BJ (cell line): ENCODE measurements at places on chromosomes 6 and 20.

- DNase-seq: no peak
Measured at GRCh38 chr6:107870381-107870780, 46.3 kb upstream of the SCML4 start.

DNA sequence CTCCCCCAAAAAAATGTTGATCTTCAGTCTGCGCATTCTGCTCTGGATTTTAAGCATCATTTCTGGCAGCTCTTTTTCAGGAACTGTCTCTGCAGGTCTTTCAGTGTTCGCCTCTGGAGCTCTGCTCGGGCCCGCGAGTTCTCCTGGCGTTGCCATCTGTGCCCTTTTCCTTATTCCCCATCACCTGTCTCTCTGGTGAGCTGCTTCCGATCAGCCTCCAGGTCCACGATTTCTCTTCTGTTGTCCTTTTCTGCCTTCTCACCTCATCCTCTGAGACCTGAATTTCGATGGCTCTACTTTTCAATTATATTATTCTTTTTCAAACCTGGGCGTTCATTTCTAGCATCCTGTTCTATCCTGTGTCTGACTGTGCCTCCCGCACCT, 590 bp upstream of the MAP1LC3A start:
- DNase-seq: no peak

- DNase-seq: no peak
Measured at GRCh38 chr6:134610411-134610810, 292.5 kb upstream of the SGK1 start.

- no peak for DNase-seq
Measured at GRCh38 chr20:21640556-21640955, 64.9 kb upstream of the PAX1 start.

- DNase-seq: peak; percentile 63
Measured at GRCh38 chr6:151179321-151179720, 60.4 kb upstream of the AKAP12 start.

- DNase-seq: no peak
Measured at GRCh38 chr6:82971877-82972460, 93.7 kb downstream of the UBE3D start.

GRCh38 chr6:125983246-125983945, 2.9 kb upstream of the TRMT11 start:
- peak; percentile 62 for DNase-seq

GRCh38 chr6:47057830-47058540, 15.9 kb upstream of the ADGRF1 start:
- peak; percentile 30 for DNase-seq

DNA sequence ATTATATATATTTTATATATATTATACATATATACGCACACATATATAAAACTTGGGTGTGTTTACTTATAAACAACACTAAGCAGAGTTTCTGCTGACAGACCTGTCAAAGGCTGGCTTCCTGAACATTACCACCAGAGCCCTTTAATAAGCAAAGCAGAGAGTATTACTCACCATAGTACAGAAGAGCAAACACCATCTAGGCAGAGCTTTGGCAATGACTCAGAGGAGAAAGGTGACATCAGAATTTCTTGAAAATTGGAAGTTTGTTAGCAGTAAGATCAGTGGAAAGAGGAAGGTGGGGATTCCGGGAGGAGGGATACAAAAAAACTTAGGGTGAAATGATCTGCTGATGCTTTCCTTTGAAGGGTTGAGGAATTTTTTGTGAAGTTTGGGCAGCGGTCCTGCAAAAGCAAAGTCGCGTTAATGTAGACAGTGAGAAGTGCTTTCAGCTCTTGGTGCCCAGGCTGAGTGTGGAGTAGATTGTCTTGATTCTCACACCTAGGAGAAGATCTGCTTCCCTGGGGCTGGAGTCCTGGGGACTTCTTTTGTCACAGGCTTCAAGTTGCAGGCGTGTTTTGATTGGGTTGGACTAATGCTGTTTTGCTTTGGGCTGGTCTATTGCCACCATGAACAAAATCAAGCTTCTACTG, 109.6 kb upstream of the BACH2 start:
- no peak for DNase-seq

- no peak for DNase-seq
Measured at GRCh38 chr20:6838181-6838826, 70.8 kb downstream of the BMP2 start.

DNA sequence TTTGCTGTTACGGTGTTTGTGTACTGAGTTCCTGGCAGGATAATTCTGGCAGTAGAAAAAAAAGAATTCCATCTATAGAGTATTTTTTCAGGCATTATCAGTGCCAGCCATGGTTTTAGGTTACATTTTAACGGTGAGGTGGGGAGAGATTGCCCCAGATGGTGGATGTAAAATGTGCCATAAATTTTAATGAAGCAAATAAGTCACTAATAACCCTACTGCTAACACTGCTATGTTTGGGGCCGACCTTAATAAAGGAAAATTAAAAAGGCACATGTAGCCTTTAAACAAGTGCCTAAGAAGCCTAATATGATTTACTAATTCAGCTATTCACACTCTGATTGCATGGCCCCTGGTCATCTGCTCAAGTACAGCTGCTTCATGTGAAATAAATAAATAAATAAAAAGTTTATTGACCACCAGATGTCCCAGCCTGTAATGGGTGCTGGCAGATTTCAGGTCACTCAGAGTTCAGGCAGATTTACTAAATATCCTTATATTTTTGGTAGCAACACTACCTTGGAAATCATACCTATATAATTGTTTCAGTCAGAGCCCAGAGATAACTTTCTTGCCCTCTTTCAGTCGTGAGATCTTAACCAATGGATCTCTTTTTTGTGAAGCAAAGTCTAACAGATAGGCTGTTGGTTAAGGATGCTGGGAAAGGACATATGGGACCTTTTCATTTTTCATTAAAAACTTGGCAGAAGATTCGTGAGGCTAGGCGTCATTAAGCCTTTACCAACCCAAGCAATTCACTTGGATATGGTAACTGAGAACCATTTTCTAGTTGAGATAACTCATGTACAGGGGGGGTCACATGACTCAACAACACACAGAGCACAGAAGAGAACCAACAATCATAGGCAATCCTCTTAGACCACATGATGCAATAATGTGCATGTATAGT, 495.0 kb upstream of the NRSN1 start:
- no peak for DNase-seq

DNA sequence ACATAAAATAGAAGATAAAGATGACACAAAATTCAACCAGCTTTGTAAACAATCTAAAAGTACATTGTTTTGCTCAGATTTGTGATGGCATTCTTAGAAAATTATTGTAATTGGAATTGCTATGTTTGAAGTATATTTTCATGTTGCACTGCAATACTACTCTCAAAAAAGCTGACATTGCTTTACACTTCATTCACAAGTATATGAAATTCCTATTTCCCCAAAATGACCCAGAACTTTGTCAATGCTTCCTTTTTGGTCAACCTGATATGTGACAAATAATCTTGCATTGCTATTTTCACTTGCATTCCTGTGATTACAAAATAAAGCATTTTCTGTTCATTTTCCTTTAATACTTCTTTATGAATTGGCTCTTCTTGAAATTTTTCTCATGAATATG, 104.1 kb upstream of the BMP5 start:
- DNase-seq: no peak

GRCh38 chr20:20019123-20019522, 2.0 kb downstream of the NAA20 start:
- no peak for DNase-seq

- no peak for DNase-seq
Measured at GRCh38 chr6:20402092-20402341, 338 bp downstream of the E2F3 start.

DNA sequence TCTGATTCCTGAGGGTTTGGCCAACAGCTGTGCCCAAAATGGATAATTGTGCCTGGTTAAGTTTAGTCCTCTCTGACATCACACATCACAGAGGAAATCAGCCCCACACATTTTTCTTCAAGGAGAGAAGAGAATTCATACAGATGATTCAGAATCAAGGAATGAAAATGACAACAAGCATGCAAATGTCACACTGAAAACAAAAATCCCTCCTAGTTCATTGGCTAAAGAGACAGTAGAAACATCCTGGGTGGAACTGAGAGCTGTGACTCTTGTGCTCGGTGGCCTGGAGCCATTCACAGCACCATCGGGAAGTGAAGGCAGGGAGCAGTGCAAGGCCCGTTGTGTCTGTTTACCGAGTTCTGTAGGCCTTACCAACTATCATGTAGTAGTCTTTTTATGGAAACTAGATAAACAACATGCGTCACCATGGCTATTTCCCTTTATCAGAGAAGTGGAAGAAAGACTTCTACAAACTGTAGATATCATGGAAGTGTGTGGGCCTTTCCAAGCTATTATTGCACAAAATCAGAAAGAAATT, 81.7 kb upstream of the TENT5A start:
- peak; percentile 60 for DNase-seq

DNA sequence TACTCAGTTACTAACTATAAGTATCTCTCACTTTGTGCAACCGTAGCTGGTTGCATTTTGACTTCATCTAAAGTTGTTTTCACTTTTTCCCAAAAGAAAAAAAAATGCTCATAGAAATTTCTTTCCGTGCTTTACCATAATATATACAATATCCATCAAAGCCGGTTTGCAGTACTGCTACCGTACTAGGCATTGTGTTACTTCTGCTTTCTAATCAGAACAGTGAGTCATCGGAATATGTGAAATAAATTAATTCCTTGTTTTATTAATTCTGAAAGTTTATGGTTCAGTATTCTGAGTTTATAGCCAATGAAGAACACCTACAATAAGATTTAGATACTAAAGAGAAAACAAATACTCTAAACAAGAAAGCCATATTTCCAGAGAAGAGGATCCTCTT, 72.5 kb downstream of the TNFRSF21 start:
- DNase-seq: no peak

DNA sequence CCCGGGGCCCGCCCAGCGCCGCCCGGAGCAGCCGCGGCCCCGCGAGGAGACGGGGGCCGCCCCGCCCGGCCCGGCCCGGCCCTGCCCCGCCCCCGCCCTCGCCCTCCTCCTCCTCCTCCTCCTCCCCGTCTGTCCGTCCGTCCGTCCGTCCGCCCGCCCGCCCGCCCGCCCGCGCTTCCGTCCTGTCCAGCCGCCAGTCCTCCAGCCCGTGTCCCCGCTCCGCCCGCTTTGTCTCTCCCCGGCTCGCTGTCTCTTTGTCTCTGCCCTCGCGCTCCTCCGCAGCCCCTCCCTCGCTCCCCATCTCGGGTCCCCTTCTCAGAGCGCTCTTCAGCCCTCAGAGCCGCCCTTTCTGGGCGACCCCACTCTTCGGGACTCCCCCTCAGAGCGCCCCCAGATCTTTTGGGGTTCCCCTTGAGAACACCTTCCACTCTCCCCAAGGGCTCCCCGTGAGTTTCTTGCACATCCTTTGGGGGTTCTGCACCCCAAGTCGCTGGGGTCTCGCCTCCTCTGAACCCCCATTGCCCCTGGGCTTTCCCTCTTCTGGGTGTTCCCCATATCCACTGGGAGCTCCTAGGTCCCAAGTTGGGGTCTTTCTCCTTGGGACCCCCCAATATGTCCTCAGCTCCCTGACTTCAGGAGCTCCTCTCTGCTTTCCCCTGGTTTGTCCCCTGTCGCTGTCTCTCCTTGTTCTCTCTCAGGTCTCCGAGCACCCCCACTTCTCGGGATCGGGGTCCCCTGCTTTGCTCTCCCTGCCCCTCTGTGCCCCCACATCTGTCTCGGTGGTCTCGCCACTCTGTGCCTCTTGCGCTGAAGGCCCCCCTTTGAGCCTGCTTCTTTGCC, 79.5 kb upstream of the MYL9 start:
- no peak for DNase-seq

GRCh38 chr6:155313602-155314091, 637 bp downstream of the TFB1M start:
- DNase-seq: no peak

DNA sequence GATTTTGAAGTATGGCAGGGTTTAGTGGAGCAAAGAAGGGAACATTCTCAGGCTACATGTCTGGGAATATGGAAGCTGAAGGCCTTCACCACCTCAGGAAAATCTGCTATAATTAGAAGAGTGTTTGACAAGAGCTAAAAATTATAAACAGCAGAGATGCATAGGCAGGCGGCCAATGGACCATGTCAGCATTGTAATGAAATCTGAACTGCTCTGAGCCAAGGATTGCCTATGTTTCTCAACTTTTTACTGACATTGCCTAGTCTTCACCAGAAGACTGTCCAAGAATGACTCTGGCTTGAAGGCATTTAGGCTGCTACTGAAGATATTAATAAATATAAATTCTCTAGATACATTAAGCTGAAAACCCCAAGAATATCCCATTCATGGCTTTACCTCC, 84.1 kb downstream of the C6orf52 start:
- no peak for DNase-seq

GRCh38 chr6:85911067-85911466, 268.4 kb upstream of the SYNCRIP start:
- no peak for DNase-seq

GRCh38 chr20:59386809-59387208, 86.4 kb downstream of the EDN3 start:
- no peak for DNase-seq

DNA sequence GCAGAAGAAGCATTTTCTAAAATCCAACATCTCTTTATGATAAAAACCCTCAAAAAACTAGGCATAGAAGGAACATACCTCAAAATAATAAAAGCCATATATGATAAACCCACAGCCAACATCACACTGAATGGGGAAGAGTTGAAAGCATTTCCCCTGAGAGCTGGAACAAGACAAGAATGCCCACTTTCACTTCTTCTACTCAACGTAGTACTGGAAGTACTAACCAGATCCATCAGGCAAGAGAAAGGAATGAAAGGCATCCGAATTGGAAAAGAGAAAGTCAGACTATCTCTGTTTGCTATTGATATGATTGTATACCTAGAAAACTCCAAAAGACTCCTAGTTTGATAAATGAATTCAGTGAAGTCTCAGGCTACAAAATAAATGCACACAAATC, 7.9 kb upstream of the CDK19 start:
- no peak for DNase-seq

DNA sequence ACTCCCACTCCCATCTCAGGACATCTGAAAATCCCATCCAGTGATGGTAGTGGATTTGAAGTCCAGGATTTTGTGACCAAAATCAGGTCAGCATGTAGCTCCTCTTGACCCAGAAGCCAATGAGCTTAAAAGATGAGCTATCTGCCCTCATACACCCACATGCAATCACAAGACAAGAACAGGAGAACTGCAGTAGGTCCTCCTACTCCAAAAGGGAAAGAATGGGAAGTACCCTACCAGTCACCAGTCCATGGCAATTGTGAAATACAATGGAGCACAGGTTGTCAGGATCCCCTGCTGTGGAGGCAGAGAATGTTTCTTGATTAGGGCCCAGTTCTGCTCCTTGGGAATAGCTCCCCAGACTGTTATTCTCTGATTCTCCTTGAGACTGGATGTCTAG, 347.3 kb upstream of the CNR1 start:
- no peak for DNase-seq

- no peak for DNase-seq
Measured at GRCh38 chr6:170403451-170403850, 96.9 kb downstream of the FAM120B start.

DNA sequence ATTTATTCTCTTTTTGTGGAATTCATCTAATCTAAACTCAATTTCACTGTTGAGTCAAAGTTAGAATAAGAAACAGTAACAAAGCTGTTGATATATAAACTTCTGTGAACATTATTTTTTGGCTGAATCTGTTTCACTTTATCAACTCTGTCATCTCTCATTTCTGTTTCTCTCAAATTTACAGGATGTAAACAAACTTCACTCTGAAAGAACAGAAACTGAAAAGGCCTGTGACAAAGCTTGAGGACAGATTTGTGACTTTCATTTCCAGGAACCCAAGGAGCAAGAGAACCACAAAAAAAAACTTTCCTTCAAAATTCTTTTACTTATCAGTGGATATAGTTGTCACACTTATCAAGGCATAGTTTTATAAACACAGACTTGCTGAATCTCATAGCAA, 447.9 kb upstream of the OPRM1 start:
- no peak for DNase-seq

- no peak for DNase-seq
Measured at GRCh38 chr20:53408691-53409446, 184.8 kb downstream of the ZNF217 start.

- no peak for DNase-seq
Measured at GRCh38 chr6:133165235-133165634, 75.9 kb upstream of the EYA4 start.
